Osteoblast (primary cell): ENCODE measurements at places on chromosomes 7 and 10.

- no peak overlapping the region for H3K4me3 ChIP-seq
- H3K36me3 ChIP-seq = no peaks in the 10 kb centered on the region
- no peak for DNase-seq
- no peak overlapping the region for H3K27ac ChIP-seq
- no peaks in the 10 kb centered on the region for H3K4me1 ChIP-seq
- peaks cover 8% of the 10 kb centered on the region for H3K27me3 ChIP-seq
Observed at GRCh38 chr7:1344421-1344820, 111.7 kb downstream of the UNCX start.

GRCh38 chr7:121278120-121279021 lies 50.4 kb upstream of the WNT16 start:
- H3K4me3 ChIP-seq = peak overlapping the region; percentile 20
- H3K36me3 ChIP-seq = no peaks in the 10 kb centered on the region
- DNase-seq = peak; percentile 80
- H3K27ac ChIP-seq = peak overlapping the region; percentile 76
- peaks cover 32% of the 10 kb centered on the region for H3K4me1 ChIP-seq

GRCh38 chr10:132636358-132636757 lies 98.8 kb downstream of the INPP5A start:
- no peak overlapping the region for H3K27ac ChIP-seq
- H3K4me1 ChIP-seq = peaks cover 14% of the 10 kb centered on the region
- DNase-seq = no peak
- H3K36me3 ChIP-seq = no peaks in the 10 kb centered on the region
- no peak overlapping the region for H3K4me3 ChIP-seq

DNA sequence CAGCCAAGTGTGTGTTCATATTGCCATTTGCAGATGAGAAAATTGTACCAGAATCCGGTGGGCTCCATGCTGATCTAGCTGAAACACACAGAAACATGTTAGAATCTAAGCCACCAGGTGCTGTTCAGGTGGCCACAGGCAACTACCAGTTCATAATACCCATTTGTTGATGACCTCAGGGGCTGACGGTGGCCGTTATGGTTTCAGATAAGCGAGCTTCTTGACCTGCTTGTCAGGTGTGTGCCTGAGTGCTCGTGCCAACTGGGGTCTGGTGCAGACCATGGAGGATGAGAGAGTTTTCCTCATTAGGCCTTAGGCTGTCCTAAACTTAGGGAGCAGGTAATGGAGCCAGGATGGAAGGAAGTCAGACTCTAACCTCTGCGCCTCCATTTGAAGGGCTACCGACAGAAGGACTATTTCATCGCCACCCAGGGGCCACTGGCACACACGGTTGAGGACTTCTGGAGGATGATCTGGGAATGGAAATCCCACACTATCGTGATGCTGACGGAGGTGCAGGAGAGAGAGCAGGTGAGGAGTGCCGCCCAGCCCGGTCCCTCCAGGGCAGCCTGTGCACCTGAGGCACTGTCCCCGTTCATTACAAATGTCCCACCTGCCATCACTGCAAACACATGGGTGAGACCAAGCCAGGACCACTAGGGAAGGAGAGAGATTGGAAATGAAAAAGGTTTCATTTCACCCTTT lies 53.1 kb downstream of the MKI67 start:
- peaks cover 4% of the 10 kb centered on the region for H3K4me1 ChIP-seq
- peaks cover 4% of the 10 kb centered on the region for H3K36me3 ChIP-seq
- no peak overlapping the region for H3K27ac ChIP-seq
- H3K4me3 ChIP-seq = no peak overlapping the region
- no peaks in the 10 kb centered on the region for H3K27me3 ChIP-seq

DNA sequence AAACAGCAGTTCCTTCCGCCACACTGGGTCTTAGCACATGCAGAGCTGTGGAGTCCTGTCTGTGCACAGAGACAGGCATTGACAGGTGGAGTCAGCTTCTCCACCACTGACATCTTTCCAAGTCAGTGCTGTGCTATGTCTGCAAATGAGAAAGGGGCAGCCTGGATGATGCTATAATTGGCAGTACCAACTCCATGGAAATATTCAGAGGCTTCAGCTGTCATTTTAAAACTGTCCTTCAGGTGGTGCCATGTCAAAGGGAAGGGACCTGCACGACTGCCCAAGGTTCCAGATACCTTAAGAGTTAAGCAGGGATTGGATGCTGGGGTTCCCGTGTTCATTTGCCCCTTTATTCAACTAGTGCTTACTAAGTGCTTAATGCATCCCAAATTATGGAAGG lies 258.0 kb upstream of the PRKCQ start:
- H3K4me1 ChIP-seq = no peaks in the 10 kb centered on the region
- H3K27me3 ChIP-seq = no peaks in the 10 kb centered on the region
- DNase-seq = no peak
- no peak overlapping the region for H3K4me3 ChIP-seq
- no peak overlapping the region for H3K27ac ChIP-seq

DNA sequence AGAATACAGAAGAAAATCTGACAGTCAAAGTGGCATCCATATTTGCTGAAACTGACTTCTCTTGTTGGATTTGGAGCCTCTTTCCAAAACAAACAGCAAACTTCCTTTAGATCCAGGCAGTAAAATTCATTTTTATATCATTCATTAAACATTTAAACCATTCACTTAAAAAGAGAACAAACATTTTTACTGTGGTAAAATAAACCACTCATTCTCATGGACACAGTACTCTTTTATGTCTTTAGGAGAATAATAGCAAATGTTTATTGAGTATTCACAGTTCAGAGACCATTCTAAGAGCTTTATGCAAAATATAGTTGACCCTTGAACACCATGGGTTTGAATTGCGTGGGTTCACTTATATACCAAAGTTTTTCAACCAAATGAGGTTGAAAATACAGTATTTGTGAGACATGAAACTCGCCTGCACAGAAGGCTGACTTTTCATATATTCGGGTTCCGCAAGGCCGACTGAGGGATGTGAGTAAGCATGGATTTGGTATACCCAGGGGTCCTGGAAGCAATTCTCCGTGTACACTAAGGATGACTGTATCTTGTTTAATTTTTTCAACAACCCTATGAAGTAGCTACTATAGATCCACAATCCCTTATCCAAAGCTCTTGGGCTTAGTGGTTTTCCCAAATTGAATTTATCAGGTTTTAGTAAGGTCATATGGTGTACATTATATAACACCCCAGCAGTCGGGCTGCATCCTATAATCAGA lies 49.1 kb downstream of the ATXN7L1 start:
- no peaks in the 10 kb centered on the region for H3K36me3 ChIP-seq
- no peak for DNase-seq
- peaks cover 47% of the 10 kb centered on the region for H3K4me1 ChIP-seq
- no peaks in the 10 kb centered on the region for H3K27me3 ChIP-seq
- no peak overlapping the region for H3K4me3 ChIP-seq

- peaks cover 7% of the 10 kb centered on the region for H3K4me1 ChIP-seq
- no peak overlapping the region for H3K4me3 ChIP-seq
- no peak overlapping the region for H3K27ac ChIP-seq
- no peaks in the 10 kb centered on the region for H3K36me3 ChIP-seq
Observed at GRCh38 chr7:77727936-77728701, 31.9 kb downstream of the RSBN1L start.

DNA sequence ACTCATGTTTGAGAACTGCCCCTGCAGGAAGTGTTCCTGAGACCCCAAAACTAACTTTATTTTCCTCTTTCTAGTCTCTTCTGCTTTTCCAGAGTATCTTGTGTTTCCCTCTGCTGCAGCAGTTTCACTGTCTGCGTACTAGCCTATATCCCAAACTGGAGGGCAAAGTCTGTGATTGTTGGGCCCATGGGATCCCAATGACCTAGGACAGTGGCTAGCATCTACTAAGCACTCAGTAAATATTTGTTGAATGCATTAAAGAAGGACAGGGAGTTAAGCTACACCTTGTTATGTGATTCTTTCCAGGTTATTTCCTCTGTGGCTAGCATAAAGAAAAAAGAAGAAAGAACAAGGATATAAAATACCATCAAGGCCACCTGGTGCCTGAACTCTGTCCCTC lies 210.6 kb upstream of the PHYHIPL start:
- no peak overlapping the region for H3K27ac ChIP-seq
- no peak for DNase-seq
- H3K4me1 ChIP-seq = no peaks in the 10 kb centered on the region
- peaks cover 18% of the 10 kb centered on the region for H3K27me3 ChIP-seq
- H3K36me3 ChIP-seq = no peaks in the 10 kb centered on the region
- H3K4me3 ChIP-seq = no peak overlapping the region

DNA sequence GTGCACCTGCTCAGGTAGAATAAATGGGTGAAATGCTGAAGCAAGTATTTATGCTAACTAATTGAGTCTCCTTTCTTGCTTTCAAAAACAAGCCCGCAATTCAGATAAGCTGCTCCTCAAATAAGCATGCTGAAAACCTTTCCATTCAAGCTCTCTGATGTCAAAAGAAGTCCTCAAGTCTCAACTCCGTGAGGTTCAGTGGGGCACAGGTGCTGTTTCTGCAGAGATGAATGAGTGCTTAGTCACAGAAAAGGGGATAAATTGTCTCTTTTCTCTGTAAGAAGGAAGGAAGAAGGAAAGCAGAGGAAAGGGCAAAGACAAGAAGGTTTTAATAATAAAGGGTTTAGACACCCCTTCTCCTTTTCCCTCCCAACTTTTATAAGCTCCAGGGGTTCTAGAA lies 229.8 kb upstream of the NPY start:
- H3K27me3 ChIP-seq = no peaks in the 10 kb centered on the region
- H3K27ac ChIP-seq = no peak overlapping the region
- no peaks in the 10 kb centered on the region for H3K4me1 ChIP-seq
- DNase-seq = no peak
- H3K4me3 ChIP-seq = no peak overlapping the region
- H3K36me3 ChIP-seq = no peaks in the 10 kb centered on the region

- peaks cover 11% of the 10 kb centered on the region for H3K4me1 ChIP-seq
- no peaks in the 10 kb centered on the region for H3K36me3 ChIP-seq
- H3K27me3 ChIP-seq = peaks cover 12% of the 10 kb centered on the region
- H3K4me3 ChIP-seq = no peak overlapping the region
- H3K27ac ChIP-seq = no peak overlapping the region
Observed at GRCh38 chr10:27949528-27950241, 49.2 kb downstream of the ODAD2 start.

- no peak overlapping the region for H3K4me3 ChIP-seq
- peaks cover 16% of the 10 kb centered on the region for H3K4me1 ChIP-seq
- no peaks in the 10 kb centered on the region for H3K27me3 ChIP-seq
- peak; percentile 55 for DNase-seq
- peaks cover 5% of the 10 kb centered on the region for H3K36me3 ChIP-seq
Observed at GRCh38 chr7:98250789-98251188, 1.2 kb downstream of the TECPR1 start.

- no peak overlapping the region for H3K27ac ChIP-seq
- H3K4me1 ChIP-seq = no peaks in the 10 kb centered on the region
- peak; percentile 45 for DNase-seq
- H3K27me3 ChIP-seq = peaks cover 10% of the 10 kb centered on the region
Observed at GRCh38 chr10:97074256-97075145, 111.3 kb downstream of the SLIT1 start.

DNA sequence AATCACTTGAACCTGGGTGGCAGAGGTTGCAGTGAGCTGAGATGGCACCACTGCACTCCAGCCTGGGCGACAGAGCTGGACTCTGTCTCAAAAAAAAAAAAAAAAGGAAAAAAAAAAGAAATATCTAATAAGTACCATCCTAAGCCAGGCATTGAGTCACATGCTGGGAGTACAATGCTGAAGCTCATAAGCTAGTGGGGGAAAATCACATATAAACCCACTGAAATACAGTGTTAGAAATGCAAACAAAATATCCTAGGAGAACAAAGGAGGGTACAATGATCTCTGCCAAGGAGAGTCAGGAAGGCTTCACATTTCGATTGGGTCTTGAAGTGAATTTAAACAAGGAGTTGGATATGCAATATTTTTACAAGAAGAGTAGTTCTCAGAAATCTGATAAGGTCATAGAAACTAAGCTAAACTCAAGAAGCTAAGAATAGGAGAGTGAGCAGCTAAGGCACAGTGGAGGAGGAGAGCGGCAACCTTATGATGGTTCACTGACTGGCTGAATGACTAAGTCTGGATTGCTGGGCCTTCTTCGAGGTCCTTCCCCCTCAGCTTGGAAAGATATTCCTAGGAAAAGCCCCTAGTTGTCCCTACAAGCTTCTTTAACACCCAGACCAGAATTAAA lies 115.5 kb downstream of the PHTF2 start:
- peaks cover 3% of the 10 kb centered on the region for H3K4me1 ChIP-seq
- H3K4me3 ChIP-seq = no peak overlapping the region
- DNase-seq = peak; percentile 87
- no peaks in the 10 kb centered on the region for H3K27me3 ChIP-seq
- H3K27ac ChIP-seq = peak overlapping the region; percentile 13
